ENCODE measurements at places on chromosomes 7 and 10.
A peak's percentile ranks its signal among the peaks of the same experiment; 100 is the strongest.

DNA sequence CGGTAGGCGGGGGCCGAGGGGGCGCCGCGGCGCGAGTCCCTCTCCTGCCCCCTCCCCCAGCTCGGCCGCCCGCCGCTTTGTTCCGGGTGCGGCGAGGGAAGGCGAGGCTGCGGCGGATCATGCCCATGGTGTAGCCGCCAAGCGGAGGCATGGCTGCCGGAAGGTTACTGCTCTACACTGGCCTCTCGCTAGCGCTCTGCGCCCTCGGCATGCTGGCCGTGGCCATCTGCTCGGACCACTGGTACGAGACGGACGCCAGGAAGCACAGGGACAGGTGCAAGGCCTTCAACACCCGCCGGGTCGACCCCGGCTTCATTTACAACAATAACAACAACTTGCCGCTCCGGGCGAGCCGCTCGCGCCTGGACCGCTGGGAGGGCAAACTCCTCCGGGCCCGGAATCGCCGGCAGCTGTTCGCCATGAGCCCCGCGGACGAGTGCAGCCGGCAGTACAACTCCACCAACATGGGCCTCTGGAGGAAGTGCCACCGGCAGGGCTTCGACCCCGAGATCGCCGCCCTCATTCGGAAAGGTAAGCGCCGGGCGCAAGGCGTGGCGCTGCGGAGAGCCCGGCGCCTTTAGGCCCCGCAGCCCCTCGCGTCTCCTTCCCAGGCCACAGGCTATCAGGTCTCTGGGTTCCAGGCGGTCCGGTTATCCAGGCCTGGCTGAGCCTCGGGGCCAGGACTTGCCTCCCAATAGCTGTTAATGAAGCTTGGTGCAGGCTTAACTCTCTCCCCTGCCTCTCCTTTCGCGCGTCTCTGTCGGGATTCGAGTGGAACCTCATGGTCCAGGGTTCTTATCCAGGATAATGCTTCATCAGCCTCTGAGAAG, 513 bp downstream of the TMEM178B start:
- DNase-seq: no peak
- H3K4me3 ChIP-seq: peak overlapping the region; percentile 64
- H3K27me3 ChIP-seq: peaks cover 40% of the 10 kb centered on the region
- H3K27ac ChIP-seq: no peak overlapping the region
- peaks cover 24% of the 10 kb centered on the region for H3K4me1 ChIP-seq

DNA sequence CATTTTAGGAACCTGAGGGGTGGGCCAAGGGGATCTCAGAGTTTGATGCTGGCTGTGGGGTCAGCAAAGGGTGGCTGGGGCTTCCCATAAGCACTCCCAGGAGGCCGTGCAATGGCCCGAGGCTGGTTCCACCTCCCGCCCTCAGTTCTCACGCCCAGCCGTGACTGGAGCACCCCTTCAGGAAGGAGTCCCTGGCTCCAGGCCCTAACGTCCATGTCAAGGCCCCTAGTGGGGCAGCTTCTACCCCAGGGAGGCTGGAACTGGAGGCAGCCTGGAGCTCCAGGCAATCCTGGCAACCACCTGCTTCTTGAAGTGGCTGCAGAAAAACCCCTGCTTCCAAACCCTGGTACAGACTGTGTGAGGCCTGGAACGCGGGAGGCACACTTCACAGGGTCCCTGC, 165.5 kb downstream of the DIP2C start:
- H3K4me3 ChIP-seq: no peak overlapping the region
- H3K27ac ChIP-seq: no peak overlapping the region
- H3K27me3 ChIP-seq: peaks cover 61% of the 10 kb centered on the region
- DNase-seq: no peak
- H3K4me1 ChIP-seq: peaks cover 2% of the 10 kb centered on the region

DNA sequence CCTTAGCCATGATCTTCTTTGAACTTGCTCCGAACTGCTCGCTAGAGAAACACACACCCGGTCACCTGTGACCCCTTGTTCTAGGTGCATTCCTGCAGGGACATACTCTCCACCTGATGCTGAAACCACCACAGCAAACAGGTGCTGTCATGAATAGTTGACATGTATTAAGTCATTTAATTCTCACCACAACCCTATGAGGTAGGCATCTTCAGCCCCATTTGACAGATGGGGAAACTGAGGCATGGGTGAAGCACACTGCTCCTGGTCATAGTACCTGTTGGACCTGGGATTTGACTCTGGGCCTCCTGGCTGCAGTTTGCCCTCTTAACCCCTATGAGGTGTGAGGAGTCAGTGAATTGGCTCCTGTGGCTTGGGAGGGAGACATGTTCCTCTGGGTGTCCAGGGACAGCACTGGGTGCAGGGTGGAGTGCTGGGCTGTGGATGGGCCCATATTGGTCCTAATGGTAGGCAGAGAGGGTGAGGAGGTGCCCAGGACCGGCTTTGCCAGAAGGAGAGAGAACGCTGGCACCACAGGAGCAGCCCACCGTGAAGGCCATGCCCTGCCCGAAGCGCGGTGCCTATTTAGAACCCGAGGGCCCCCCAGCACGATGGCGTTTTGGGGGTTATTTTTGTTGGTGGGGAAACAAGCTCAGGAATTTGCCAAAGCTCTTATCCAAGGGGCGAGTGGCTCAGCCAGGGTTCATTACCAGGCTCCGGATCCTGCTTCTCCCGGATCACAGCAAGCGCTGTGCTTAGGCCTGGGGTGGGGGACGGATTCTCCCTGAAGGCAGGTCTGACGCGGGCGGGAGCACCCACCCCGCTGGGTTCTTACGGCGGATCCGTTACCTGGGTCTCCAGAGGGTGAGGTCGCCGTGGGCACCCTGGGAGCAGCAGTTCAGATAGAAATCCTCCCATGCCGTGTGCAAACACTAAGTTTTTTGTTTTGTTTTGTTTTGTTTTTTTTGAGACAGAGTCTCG, 52.3 kb downstream of the GLRX3 start:
- peak overlapping the region; percentile 32 for H3K4me3 ChIP-seq
- peaks cover 5% of the 10 kb centered on the region for H3K4me1 ChIP-seq
- no peak for DNase-seq
- no peak overlapping the region for H3K27ac ChIP-seq
- no peaks in the 10 kb centered on the region for H3K27me3 ChIP-seq

GRCh38 chr10:98878921-98879320, 356.7 kb downstream of the HPSE2 start:
- no peak for DNase-seq
- H3K27me3 ChIP-seq: peaks cover 5% of the 10 kb centered on the region
- no peaks in the 10 kb centered on the region for H3K36me3 ChIP-seq

DNA sequence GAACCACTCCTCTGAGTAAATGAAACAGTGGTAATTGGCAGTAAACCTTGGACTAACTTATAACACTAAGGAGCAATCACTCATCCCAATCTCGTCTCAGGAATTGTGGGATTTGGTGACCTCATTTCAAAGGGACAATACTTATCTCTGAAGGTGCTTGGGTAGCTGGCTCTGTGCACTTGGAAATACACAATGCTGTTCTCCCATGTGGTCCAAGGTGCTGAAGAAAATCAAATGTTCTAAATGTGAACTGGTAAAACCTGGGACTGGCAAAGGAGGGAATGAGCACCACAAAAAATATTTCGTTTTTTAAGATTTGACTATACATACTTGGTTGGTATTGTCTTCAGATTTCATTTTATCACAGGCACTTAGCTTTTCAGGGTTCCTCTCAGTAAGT, 1193.0 kb downstream of the SORCS1 start:
- no peaks in the 10 kb centered on the region for H3K27me3 ChIP-seq
- no peak for DNase-seq

- H3K4me3 ChIP-seq: no peak overlapping the region
- no peak overlapping the region for H3K27ac ChIP-seq
- peaks cover 87% of the 10 kb centered on the region for H3K27me3 ChIP-seq
- no peaks in the 10 kb centered on the region for H3K36me3 ChIP-seq
Observed at GRCh38 chr7:43111630-43112458, 603 bp upstream of the HECW1 start.

DNA sequence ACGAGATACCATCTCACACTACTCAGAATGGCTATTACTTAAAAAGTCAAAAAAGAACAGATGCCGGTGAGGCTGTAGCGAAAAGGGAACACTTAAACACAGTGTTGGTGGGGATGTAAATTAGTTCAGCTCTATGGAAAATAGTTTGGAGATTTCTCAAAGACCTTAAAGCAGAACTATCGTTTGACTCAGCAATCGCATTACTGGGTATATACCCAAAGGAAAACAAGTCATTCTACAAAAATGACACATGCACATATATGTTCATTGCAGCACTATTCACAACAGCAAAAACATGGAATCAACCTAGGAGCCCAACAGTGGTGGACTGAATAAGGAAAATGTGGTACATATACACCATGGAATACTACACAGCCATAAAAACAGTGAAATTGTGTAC, 56.9 kb downstream of the SAMD9 start:
- no peak for DNase-seq
- H3K4me3 ChIP-seq: no peak overlapping the region
- no peaks in the 10 kb centered on the region for H3K4me1 ChIP-seq
- no peaks in the 10 kb centered on the region for H3K36me3 ChIP-seq
- peaks cover 20% of the 10 kb centered on the region for H3K27me3 ChIP-seq

DNA sequence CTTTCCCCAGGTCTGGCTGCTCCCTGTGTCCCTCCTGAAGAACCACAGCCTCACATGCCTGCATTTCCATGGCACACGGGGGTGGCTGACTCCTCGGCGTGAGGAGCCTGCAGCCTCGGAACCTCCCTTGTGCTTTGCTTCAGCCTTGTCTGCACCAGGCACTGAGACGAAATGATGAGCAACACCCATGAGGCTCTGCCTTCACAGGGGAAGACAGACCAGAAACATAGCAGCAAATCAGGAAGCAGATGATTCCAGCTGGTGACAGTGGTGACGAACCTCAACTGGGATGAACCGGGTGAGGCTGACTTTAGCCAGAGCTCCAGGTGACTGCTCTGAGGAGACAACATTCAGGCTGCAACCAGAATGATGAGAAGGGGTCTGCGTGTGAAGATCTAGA, 84.5 kb upstream of the SMNDC1 start:
- peaks cover 27% of the 10 kb centered on the region for H3K4me1 ChIP-seq
- H3K4me3 ChIP-seq: no peak overlapping the region
- no peak for DNase-seq
- H3K27me3 ChIP-seq: peaks cover 12% of the 10 kb centered on the region
- peaks cover 5% of the 10 kb centered on the region for H3K36me3 ChIP-seq

GRCh38 chr10:133388973-133389818, 4.8 kb upstream of the MTG1 start:
- H3K27me3 ChIP-seq: no peaks in the 10 kb centered on the region
- H3K36me3 ChIP-seq: peaks cover 14% of the 10 kb centered on the region
- DNase-seq: peak; percentile 44
- peaks cover 30% of the 10 kb centered on the region for H3K4me1 ChIP-seq
- peak overlapping the region; percentile 94 for H3K27ac ChIP-seq
- peak overlapping the region; percentile 90 for H3K4me3 ChIP-seq

- H3K4me3 ChIP-seq: no peak overlapping the region
- no peaks in the 10 kb centered on the region for H3K4me1 ChIP-seq
- no peak for DNase-seq
- no peak overlapping the region for H3K27ac ChIP-seq
Observed at GRCh38 chr7:113217314-113217713, 99.0 kb upstream of the SMIM30 start.

DNA sequence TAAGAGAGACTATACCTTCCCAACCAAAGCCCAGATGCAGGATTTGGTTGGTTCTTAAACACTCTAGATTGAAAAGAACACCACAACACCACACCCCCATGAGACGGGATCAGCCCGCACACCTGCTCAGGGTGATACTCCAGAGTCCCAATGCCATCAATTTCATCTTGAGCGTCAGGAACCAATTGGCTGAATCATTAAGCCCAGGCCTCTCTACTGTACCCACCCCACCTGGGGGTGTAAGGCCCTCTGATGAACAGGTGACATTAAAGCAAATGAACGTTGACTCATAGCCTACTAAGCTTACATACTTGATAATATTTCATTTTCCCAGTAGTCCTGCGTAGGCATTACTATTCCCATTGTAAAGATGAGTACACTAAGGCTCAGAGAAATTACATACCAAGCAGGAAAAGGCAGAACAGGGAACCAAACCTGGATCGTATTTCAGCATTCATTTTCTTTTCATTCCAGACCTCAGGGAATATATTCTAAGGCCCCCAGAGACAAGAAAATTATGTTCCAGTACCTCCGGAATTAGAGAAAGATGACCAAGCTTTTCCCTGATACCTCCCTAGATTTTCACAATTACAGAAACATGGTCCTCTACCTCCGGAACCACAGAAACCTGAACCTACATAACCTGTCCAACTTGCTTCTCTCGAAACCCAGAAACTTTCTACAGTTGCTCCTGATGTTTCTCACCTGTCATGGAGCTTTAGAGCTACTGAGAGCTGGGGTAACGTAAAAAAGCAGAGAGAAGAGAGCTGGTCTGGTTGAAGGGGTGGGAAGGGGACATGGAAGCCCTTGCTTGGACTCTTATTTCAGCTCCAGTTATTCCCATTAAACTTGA, 43.1 kb upstream of the KDM7A start:
- H3K4me1 ChIP-seq: peaks cover 23% of the 10 kb centered on the region
- no peaks in the 10 kb centered on the region for H3K27me3 ChIP-seq
- H3K4me3 ChIP-seq: no peak overlapping the region
- H3K36me3 ChIP-seq: no peaks in the 10 kb centered on the region

DNA sequence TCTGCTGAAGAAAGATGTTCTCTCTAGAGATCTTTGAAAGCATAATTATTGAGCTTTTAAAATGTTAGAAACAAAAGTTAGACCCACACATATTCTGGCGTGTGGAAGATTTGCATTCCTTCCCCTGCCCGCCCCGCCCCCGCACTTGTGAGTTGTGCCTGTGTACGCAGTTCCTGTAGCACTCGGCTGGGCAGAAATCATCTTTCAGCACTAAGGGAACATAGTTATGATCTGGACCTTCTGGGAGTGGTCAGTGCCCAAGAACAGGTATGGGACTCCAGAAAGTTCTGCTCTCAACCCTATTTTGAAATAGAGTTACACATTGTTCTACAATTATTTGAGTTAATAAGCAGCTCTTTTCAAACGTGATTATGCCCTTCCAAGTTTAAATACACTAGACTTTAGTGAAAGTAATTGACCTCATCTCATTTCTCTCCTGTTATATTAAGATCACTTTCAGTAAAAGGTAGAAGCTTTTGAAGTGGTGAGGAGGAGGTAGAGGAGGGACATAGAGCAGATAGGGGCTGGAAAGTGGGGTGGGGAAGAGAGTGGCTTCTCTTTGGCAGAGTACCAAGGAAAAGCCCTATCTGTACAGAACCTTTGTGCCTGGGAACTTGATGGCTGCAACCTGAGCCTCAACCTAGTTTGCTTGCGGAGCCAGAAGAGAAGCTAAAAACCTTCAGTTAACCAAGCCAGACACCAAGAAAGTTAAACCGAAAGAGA, 5.7 kb downstream of the BLVRA start:
- H3K27me3 ChIP-seq: no peaks in the 10 kb centered on the region
- no peak for DNase-seq
- H3K27ac ChIP-seq: no peak overlapping the region
- H3K4me1 ChIP-seq: peaks cover 23% of the 10 kb centered on the region
- peaks cover 3% of the 10 kb centered on the region for H3K36me3 ChIP-seq

GRCh38 chr10:47401874-47402640, 18.0 kb upstream of the ZNF488 start:
- H3K4me1 ChIP-seq: no peaks in the 10 kb centered on the region
- H3K4me3 ChIP-seq: no peak overlapping the region
- H3K27me3 ChIP-seq: peaks cover 33% of the 10 kb centered on the region
- DNase-seq: no peak
- H3K27ac ChIP-seq: no peak overlapping the region

GRCh38 chr10:73263693-73264347, 11.4 kb upstream of the MRPS16 start:
- DNase-seq: no peak
- no peak overlapping the region for H3K4me3 ChIP-seq
- H3K36me3 ChIP-seq: no peaks in the 10 kb centered on the region
- H3K27me3 ChIP-seq: no peaks in the 10 kb centered on the region
- H3K4me1 ChIP-seq: no peaks in the 10 kb centered on the region
- no peak overlapping the region for H3K27ac ChIP-seq

GRCh38 chr10:110368556-110368955, 63.8 kb upstream of the SMNDC1 start:
- H3K27ac ChIP-seq: no peak overlapping the region
- H3K27me3 ChIP-seq: no peaks in the 10 kb centered on the region
- H3K4me1 ChIP-seq: peaks cover 4% of the 10 kb centered on the region
- H3K36me3 ChIP-seq: no peaks in the 10 kb centered on the region
